ENCODE measurements at places on chromosomes 11 and 22.

DNA sequence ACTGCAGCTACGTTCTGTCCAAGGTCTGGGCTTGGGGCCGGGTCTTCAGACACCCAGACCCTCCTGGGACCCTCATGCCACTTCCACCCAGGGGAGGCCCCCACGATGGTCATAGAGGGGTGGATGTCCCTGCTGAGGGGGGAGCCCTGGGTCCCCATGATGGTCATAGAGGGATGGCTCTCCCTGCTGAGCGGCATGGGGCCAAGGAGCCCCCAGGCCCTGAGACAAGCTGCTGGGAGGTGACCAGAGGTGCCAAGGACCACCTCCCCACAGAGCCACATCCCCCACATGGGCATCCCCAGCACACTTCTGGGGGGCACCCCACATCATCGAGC lies 7.2 kb downstream of the MUC5B start:
- DNase-seq: no peak

DNA sequence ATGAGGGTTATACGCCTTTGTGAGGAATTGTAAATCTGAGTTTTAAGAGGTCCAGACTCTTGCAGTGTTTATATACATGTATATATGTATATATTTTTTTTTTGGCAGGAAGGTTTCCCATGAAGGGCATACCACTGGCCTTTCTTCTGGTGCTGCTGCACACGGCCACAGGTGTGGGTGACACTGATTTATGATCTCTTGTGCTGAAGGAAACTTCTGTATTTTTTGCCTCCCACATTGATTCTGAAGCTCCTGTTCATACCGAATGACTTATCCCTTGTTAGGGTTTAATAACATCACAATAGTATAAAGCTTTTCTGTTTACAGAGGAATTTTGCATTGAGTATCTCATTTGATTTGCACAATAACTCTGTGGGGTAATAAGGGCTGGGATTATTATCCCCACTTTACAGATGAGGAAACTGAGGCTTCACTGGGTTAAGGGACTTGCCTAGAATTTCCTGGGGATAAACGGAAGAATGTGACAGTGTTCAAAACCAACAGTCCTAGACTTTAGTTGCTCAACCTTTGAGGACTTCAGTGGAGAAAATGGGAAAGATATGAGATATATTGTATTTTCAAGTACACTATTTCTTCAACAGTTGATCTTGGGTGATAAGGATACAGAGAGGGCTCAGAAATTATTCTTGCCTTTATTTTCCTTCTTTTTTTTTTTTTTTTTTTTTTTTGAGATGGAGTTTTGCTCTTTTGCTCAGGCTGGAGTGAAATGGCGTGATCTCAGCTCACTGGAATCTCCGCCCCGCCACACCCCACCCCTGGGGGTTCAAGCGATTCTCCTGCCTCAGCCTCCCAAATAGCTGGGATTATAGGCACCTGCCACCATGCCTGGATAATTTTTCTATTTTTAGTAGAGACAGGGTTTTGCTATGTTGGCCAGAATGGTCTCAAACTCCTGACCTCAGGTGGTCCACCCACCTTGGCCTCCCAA lies 70.1 kb downstream of the MICAL2 start:
- DNase-seq: no peak

DNA sequence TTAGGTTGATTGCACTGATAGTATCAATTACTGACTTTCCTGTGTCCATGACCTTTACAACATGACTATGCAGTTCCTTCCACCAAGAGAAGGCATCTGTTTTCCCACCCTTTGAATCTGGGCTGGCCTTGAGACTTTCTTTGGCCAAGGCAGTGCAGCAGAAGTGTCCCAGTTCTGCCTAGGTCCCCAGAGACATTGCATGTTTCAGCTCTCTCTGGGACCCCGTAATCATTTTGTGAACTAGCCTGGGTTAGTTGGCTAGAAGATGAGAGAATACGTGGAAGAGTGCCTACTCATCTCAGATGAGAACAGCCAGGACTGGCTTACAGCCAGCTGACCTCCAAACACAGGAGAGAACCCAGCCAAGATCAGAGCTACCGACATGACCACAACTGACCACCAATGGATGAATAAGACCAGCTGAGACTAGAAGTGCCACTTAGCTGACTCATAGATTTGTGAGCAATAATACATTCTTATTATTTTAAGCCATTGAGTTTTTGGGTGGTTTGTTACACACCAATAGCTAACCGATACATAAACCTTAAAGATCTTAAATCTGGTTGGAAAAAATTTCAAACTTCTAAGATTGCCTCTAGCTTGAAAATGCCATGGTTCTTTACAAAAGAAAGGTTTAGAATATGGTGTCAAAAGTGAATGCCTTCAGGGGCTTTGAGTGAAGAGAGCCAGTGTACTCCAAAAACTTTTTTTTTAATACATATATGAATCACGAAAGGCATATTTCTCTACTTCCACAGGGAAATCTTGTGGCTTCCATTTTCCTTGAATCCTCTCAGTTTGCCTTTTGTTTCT lies 145.2 kb downstream of the FBXO7 start:
- no peak for DNase-seq

DNA sequence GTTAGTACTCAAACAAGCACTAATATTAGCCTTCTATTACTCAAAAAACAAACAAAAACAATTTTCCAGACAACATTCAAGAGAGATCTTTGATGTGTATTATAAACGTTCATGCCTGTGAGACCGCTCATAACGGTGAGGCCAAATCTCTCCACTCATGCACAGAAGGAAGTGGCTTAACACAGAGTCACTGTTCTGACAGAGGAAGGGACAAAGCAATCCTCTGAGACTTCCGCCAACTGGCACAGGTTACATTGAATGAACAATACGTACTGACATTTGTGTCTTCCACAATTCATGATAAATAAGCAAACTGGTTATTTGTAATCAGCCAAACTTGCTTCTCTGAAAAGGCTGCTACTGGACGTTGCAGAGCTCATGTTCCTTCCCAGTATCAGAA lies 30.5 kb downstream of the CHKA start:
- no peak for DNase-seq

DNA sequence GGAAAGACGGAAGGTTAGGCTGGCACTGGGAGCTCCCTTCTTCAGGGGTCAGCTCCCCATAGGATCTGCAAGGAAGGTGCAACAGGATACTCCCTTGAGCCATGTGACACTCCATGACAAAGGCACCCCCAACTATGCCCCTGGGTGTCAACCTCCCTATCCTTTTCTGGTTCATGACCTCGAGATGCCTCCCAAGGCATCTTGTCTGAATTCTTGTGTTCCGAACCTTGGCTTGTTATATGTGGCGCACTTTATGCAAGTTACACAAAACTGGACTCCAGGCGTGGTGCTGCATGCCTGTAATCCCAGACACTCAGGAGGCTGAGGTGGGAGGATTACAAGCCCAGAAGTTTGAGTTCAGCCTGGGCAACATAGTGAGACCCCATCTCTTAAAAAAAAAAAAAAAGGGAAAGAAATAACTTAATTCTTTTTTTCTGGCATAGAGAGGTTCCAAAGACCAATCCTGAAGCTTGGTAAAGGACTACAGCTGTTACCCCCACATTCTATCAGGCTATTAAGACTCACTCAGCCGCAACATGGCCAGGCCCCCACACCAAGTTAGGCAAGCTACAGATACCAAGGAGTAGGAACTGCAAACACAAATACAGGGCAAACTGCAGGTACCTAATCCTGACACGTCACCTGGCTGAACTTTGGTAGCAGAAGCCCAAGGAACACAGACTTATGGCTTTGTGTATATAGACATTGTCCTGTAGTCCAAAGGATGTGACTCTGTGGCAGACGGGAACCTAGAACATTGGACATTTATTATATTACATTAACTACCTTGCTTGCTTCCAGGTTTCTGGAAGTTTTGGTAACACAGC lies 1.4 kb downstream of the C11orf24 start:
- no peak for DNase-seq

- DNase-seq: no peak
Measured at GRCh38 chr11:78954261-78954660, 379.6 kb upstream of the NARS2 start.

DNA sequence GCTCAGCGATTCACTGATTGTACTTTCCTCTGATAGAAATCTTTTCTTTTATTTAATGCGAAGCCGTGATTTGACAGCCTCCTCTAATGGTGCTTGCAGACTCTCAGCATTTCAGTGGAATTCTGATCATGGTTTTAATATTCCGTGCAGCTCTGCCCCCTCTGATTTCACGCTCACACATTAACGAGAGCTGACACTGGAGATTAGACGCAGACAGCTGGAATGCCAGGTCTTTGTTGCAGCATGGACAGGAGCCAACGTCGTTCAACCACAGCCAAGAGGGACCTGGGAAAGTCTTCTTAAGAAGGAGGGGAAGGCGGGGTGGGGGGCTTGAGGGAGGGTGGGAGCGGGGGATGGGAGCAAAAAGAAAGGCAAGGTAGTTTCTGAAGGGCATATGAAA lies 186.4 kb downstream of the BLID start:
- DNase-seq: no peak

GRCh38 chr11:115990004-115990447 lies 485.8 kb upstream of the CADM1 start:
- no peak for DNase-seq

GRCh38 chr11:19276859-19277808 lies 36.4 kb upstream of the E2F8 start:
- DNase-seq: no peak

DNA sequence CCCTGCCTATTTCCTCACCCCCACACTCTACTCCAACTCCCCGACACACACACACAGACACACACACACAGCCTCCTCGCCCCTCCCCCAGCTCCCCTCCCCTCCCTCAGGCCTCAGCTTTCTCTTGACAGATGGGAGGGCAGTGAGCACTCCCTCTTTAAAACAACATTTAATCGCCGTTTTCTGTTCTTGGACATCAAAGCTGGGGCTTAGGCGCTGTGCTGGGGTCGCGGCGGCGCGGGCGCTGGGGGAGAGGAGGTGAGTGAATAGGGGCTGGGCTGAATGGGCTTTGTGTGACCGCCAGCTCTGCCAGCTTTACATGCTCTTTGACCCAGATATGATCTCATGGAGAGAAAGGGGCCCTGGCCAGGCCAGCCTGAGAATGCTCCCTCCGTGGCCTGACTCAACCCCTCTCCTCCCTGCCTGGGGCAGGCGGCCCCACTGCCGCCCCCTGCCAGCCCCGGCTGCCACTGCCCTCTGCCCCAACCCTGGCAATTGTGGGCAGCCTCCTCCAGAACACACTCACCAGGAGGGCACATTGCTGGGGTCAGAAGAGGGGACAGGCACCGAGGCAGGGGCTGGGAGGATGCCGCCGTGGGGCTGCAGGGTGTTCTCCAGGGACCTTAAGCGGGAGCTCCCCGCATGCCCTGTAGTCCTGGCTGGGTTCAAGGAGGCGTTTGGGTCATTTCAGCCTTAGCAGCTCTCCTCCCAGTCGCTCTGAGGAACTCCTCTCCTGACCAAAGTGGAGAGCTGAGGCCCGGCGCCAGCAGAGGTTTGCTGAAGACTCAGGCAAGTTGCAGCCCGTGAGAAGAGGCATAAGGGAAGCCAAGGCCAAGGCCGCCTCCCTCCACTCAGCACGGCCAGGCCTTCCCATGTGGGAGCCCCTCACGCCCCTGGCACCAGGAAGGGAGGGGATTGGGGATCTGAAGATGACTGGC lies 38.3 kb upstream of the NNMT start:
- no peak for DNase-seq

DNA sequence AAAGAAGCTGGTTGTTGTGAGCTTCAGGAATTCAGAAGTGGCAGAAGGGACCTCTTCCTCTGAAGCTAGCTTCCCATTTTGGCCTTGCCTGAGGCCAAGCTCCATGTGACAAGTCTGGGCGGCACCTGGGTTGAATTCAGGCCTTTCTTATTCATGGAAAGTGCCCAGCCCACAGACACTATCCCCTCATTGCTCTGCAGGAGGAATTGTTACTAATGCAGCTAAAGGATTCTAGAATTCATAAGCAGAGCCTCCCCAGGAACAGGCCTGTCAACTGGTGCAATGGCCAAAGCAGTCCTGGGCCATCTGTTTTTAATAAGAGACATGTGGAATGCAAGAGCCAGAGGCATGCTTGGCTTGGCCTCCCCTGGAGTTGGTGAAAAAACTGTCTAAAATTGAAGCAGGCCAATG lies 71.4 kb downstream of the SLC1A2 start:
- DNase-seq: no peak

GRCh38 chr11:89583580-89583979 lies 92.4 kb upstream of the NOX4 start:
- no peak for DNase-seq

DNA sequence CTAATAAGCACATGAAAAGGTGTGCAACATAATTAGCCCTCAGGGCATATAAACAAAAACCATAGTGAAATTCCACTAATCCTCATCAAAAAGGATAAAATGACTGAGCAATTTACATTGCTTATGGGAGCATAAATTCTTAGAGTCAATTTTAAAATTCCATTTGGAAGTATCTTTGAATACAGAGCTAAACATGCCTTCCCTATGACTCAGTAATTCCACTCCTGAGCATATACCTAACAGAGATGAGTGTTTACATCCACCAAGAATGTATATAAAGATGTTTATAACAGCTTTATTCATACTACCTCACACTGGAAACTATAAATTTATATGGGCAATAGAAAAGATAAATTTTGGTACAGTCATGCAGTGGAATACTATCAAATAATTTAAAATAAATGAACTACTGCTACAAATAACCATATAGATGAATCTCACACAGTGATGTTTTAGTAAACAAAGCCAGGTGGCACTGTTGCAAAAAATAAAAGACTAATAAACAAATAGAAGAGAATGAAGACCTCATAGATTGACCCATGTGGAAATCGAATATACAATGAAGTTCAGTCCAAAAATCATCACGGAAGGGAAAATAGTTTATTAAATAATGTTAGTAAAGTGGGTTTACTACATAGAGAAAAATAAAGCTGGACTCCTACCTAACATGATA lies 8.2 kb upstream of the OR2D2 start:
- no peak for DNase-seq

- no peak for DNase-seq
Measured at GRCh38 chr11:69447786-69448185, 33.7 kb upstream of the LINC01488 start.

GRCh38 chr11:33642461-33643166 lies 58.0 kb downstream of the C11orf91 start:
- DNase-seq: no peak

GRCh38 chr22:31929167-31929930 lies 15.0 kb upstream of the YWHAH start:
- DNase-seq: no peak

GRCh38 chr22:50620593-50621355 lies 7.2 kb downstream of the ARSA start:
- peak; percentile 59 for DNase-seq

DNA sequence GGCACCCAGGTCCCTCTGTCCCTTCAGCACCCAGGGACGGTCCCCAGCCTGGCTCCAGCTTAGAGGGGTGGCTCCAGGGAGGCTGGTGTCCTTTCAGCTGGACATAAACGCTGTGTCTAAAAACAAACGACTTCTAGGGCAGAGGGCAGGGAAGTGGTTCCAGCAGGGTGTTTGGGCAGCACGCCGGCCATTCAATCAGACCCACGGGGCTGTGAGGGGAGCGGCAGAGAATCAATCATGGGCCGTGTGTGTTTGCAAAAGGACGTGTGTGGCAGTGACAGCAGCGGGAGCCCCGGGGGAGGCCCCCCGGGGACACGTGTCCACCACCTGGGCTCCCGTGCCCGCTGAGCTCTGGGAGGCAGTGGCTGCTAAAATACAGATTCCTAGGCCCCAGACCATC lies 127.7 kb downstream of the MN1 start:
- no peak for DNase-seq
